ENCODE measurements at places on chromosomes 7 and 10. TPM values are rescaled to one million over a fixed set of nuclear protein-coding genes. Genes with fewer than 3 reads are reported as not detected.

- no peak overlapping the region for H3K27ac ChIP-seq
- no peaks in the 10 kb centered on the region for H3K27me3 ChIP-seq
These were observed 65.1 kb downstream of the MGMT start for GRCh38 chr10:129531969-129532660.

DNA sequence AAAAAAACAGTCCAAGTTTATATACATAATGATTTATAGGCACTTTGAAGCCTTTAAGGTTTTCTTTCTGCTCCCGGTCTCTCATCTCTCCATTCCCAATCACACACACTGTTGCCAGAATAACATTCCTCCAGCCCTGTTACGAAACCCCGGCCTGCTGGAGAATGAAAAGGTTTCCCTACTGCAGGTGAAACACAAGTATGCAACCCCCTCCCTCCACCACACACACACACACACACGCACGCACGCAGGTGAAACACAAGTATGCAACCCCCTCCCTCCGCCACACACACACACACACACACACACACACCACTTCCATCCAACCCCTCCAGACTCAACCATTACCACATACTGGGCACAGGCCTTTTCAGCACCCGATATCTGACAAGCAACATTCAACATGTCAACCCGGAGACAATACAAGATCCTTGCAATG is 87.5 kb downstream of the PARD3 start:
- DNase-seq, result no peak
- H3K4me1 ChIP-seq, result peaks cover 18% of the 10 kb centered on the region
- H3K27ac ChIP-seq, result no peak overlapping the region
- H3K27me3 ChIP-seq, result no peaks in the 10 kb centered on the region
- no peaks in the 10 kb centered on the region for H3K36me3 ChIP-seq

DNA sequence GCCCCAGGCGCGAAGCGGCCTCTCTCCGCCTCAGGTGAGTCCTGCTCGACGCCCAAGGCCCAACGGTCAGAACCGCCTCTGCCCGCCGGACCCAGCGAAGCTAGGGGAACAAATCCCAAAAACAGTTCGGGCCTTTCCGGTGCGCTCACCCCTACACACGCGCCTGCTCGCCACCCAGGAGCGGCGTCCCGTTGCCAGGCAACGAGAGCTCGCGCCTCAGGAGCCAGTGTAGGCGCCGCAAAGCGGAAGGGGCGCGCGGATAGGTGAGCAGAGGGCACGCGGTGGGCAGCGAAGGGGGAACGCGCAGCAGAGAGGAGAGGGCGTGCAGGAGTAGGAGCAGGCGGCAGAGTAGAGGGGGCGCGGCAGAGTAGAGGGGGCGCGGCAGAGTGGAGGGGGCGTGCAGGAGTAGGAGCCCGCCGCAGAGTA is at the start of the genes DYDC1 and DYDC2:
TSS of gene DYDC1 (minus strand) at position 193 of the 426 bp plus-strand sequence. CDS start 4,154 bp downstream, outside the sequence.
TSS of gene DYDC2 (plus strand) at position 219 of the 426 bp plus-strand sequence. CDS start 5,663 bp downstream, outside the sequence.
- peak within 1 kb of the TSS; percentile 20 for H3K4me3 ChIP-seq
- H3K27ac ChIP-seq, result no peak within 1 kb of the TSS
- H3K36me3 ChIP-seq, result no peaks in the 10 kb centered on the region

DNA sequence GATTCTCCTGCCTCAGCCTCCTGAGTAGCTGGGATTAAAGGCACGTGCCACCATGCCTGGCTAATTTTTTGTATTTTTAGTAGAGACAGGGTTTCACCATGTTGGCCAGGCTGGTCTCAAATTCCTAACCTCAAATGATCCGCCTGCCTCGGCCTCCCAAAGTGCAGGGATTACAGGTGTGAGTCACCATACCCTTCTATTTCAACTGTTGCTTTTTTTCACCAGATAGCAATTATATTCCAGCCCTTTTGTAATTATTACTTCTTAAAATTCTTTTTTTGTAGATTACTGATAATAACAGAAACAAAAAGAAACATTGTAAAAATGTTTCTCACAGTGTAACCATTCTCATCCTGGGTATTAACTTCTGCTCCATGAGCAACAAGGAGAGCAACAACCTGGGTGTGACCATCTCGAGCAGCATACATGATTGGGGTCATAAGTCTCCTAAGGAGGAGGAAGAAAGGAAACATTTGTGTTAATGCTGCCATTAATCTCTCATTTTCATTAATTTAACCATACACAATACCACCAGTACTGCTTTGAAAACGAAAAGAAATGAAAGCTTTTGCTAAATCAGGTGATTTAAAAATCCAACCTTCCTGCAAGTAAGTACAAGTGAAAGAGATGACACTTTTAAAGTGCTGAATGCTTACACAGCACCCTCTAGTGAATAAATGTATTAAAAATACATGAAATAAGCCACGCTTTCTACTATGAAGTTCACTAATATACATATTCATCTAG is 41.8 kb downstream of the ASZ1 start:
- H3K36me3 ChIP-seq, result no peaks in the 10 kb centered on the region
- no peaks in the 10 kb centered on the region for H3K4me1 ChIP-seq
- H3K4me3 ChIP-seq, result no peak overlapping the region
- H3K27ac ChIP-seq, result no peak overlapping the region
- peak; percentile 47 for DNase-seq

DNA sequence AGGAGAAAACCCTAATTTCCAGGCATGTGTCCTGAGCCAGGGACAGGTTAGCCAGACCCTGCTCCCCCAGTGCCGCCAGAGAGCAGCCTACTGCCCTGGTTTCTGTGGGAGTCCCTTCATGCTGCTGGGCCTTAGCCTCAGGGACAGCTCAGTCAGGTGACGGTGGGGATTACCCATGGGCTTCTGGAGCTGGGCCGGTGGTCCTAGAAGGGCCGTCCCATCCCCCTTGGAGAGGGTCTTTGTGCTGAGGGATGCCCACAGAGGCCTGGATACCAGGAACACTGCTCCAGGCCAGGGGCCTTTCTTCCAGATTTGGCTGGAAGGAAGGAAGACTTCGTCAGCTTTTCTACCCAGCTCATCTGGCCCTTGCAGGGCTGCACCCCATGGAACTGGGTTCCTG is 71.4 kb upstream of the ZNF722 start:
- no peak overlapping the region for H3K27ac ChIP-seq
- no peak overlapping the region for H3K4me3 ChIP-seq
- no peaks in the 10 kb centered on the region for H3K4me1 ChIP-seq
- H3K27me3 ChIP-seq, result no peaks in the 10 kb centered on the region

- peak overlapping the region; percentile 87 for H3K27ac ChIP-seq
- peaks cover 4% of the 10 kb centered on the region for H3K36me3 ChIP-seq
- peaks cover 43% of the 10 kb centered on the region for H3K4me1 ChIP-seq
- no peaks in the 10 kb centered on the region for H3K27me3 ChIP-seq
- peak overlapping the region; percentile 80 for H3K4me3 ChIP-seq
- DNase-seq, result peak; percentile 65
These were observed 1.7 kb downstream of the RALA start for GRCh38 chr7:39624935-39625694.

GRCh38 chr10:90975096-90975495 is 54.2 kb upstream of the ANKRD1 start:
- H3K36me3 ChIP-seq, result no peaks in the 10 kb centered on the region
- H3K27ac ChIP-seq, result no peak overlapping the region
- DNase-seq, result no peak
- H3K4me3 ChIP-seq, result no peak overlapping the region
- H3K27me3 ChIP-seq, result no peaks in the 10 kb centered on the region
- H3K4me1 ChIP-seq, result no peaks in the 10 kb centered on the region

ABCB4 gene
- total RNA-seq, result 0.15 TPM

LAMB1 gene
- 703 TPM for total RNA-seq

INA gene
- 0.40 TPM for total RNA-seq

DNAJB6 gene
- total RNA-seq, result 135 TPM
